ENCODE measurements at places on chromosomes 7 and 10.

DNA sequence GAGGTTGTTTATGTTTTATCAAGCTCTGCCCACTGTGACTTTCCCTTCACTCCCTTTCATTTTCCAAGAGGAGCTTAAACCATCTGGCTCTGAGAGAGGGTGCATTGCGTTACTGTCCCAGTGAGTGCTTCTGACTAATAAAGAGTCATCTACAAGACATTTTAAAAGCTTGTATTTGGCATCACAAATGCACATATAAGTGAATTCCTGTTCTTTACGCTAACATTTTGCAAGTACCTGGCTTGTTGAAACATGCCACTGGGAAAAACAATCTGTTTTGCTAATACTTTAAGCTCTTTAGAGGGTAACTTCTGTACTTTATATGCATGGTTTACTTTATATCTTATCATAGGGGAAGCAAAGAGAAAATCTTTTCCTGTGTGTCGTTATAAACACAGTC, 534.6 kb upstream of the POM121L12 start:
- no peak for DNase-seq

GRCh38 chr10:48306870-48307710, 613 bp downstream of the MAPK8 start:
- no peak for DNase-seq

GRCh38 chr7:57375783-57376182, 74.2 kb upstream of the ZNF716 start:
- no peak for DNase-seq

- no peak for DNase-seq
These were observed 2.8 kb upstream of the SMARCD3 start for GRCh38 chr7:151251328-151251688.

DNA sequence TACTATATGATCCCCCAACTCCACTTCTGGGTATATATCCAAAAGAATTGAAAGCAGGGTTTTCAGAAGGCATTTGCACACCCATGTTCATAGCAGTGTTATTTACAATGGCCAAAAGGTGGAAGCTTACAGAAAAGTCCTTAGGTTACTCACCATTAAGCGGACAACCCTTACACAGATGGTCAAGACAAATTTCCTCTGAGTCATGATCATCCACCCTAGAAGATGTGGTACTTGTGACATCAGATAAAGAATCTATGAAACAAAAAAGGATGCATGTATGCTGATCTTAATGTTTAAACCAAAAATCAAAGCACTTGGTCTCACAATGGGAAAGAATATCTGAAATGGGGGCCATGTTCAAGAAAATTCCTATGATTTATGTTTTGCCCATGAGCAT, 31.1 kb downstream of the ZC3HAV1 start:
- no peak for DNase-seq

GRCh38 chr10:87706731-87707130, 47.1 kb downstream of the PAPSS2 start:
- no peak for DNase-seq

GRCh38 chr10:24113901-24114300, 95.0 kb upstream of the KIAA1217 start:
- DNase-seq = no peak

- no peak for DNase-seq
These were observed 622 bp upstream of the P4HA1 start for GRCh38 chr10:73097305-73097670.

DNA sequence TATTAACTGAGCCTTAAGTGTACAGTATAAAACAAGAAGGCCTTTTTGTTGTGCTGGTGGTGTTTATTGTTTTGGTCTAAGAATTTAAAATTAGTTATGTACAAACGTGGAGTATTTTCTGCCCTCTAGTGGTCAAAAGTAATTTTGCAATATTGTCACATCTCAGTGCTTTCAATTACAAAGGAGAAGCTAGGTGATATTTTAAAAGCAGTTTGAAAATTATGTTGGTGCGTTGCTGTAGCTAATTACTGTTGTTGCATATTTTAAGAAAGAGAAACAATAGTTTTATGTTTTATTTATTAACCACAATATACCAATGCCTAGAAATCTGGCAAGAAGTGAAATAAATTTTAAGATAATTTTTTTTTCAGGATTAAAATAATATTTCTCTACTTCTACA, 11.4 kb downstream of the NPVF start:
- DNase-seq = no peak
